ENCODE measurements at places on chromosomes 13 and 19. TPM values are rescaled to one million over a fixed set of nuclear protein-coding genes. Genes with fewer than 3 reads are reported as not detected.

ACER1 gene
- 0.22 TPM for total RNA-seq

ANO8 gene
- total RNA-seq: 2.8 TPM

JAK3 gene
- total RNA-seq: 5.9 TPM

PRRG2 gene
- total RNA-seq: not detected

F10 gene
- total RNA-seq: 10.2 TPM

TEX26 gene
- total RNA-seq: not detected

CFD gene
- 3.2 TPM for total RNA-seq

NANOS3 gene
- not detected for total RNA-seq

OR4F17 gene
- not detected for total RNA-seq

RTBDN gene
- total RNA-seq: not detected

- peaks cover under 1% of the 10 kb centered on the region for H3K4me1 ChIP-seq
- H3K36me3 ChIP-seq: peaks cover 12% of the 10 kb centered on the region
- H3K4me3 ChIP-seq: no peak overlapping the region
- H3K27ac ChIP-seq: no peak overlapping the region
Observed at GRCh38 chr19:45789035-45789786, 3.4 kb downstream of the DMWD start.

DNA sequence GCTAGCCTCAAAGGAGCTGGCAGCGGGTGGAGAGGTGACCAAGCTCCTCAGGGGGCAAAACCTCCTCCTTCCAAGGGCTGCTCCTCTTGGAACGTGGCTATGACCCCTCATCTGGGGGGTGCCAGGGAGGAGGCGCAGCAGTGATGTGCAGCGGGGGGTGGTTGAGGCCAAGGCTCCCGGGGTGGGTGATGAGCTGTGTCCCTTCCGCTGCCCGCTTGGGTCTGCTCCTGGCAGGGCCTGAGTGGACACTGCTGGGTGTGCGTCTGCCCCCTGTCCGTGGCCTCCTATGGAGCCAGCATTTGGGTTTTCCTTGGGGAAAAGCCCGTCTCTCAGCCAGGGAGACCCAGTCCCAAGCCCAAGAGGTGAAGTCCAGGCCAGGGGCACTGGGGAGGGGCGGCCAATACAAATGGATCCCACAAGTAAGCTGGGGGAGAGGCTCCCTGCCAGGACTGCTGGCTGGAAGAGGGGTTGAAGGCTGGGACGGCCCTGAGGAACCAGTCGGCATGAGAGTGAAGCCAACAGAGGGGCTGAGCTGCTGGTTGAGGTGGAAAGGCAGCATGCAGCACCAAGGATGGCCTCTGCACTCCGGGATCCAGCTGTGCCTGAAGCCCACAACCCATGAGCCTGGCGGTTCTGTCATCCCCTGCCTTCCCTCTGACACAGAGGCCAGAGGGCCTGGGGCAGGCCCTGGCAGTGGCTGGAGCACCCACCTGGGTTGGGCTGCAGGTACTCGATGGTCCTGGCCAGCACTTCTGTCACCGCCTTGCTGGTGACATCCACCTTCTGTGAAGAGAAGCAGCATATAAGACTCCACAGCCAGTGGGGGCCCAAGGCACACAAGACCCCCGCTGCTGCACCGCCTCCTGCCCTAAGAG is 22.7 kb downstream of the MPND start:
- H3K4me1 ChIP-seq: peaks cover 27% of the 10 kb centered on the region
- no peak overlapping the region for H3K4me3 ChIP-seq
- no peak overlapping the region for H3K27ac ChIP-seq
- DNase-seq: no peak
- peaks cover 11% of the 10 kb centered on the region for H3K36me3 ChIP-seq

DNA sequence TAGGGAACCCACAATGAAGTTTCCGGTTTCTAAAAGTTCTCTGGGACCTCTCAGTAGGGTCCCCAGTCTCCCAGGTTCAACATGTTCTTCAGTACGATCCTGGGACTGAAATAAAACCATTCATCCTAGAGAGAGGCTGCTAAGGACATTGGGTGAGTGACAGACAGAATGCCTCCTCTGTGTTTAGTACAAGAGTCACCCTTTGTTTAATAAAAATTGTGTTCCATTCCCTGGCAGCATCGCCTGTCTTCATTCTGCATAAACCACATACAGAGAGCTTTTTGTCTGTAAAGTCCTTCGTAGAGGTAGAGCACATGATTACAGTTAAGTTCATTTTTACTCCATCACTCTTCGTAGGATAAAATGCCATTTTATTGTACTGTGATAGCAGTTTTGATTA is 95.3 kb upstream of the GPR12 start:
- H3K36me3 ChIP-seq: no peaks in the 10 kb centered on the region
- no peaks in the 10 kb centered on the region for H3K4me1 ChIP-seq
- DNase-seq: no peak
- H3K4me3 ChIP-seq: no peak overlapping the region
- H3K27me3 ChIP-seq: peaks cover 5% of the 10 kb centered on the region

- H3K36me3 ChIP-seq: no peaks in the 10 kb centered on the region
- no peaks in the 10 kb centered on the region for H3K4me1 ChIP-seq
- no peak for DNase-seq
- H3K27ac ChIP-seq: no peak within 1 kb of the TSS
- H3K4me3 ChIP-seq: no peak within 1 kb of the TSS
Observed at GRCh38 chr19:54100561-54100960, at the start of gene OSCAR. TSS of gene OSCAR (minus strand) at chr19:54100803. CDS start at chr19:54100792, 11 bp downstream.

GRCh38 chr13:27960362-27961226 is 8.5 kb downstream of the CDX2 start:
- H3K27me3 ChIP-seq: peaks cover 95% of the 10 kb centered on the region
- DNase-seq: peak; percentile 55
- H3K4me3 ChIP-seq: peak overlapping the region; percentile 52
- no peaks in the 10 kb centered on the region for H3K36me3 ChIP-seq
- H3K4me1 ChIP-seq: peaks cover 12% of the 10 kb centered on the region
- no peak overlapping the region for H3K27ac ChIP-seq

DNA sequence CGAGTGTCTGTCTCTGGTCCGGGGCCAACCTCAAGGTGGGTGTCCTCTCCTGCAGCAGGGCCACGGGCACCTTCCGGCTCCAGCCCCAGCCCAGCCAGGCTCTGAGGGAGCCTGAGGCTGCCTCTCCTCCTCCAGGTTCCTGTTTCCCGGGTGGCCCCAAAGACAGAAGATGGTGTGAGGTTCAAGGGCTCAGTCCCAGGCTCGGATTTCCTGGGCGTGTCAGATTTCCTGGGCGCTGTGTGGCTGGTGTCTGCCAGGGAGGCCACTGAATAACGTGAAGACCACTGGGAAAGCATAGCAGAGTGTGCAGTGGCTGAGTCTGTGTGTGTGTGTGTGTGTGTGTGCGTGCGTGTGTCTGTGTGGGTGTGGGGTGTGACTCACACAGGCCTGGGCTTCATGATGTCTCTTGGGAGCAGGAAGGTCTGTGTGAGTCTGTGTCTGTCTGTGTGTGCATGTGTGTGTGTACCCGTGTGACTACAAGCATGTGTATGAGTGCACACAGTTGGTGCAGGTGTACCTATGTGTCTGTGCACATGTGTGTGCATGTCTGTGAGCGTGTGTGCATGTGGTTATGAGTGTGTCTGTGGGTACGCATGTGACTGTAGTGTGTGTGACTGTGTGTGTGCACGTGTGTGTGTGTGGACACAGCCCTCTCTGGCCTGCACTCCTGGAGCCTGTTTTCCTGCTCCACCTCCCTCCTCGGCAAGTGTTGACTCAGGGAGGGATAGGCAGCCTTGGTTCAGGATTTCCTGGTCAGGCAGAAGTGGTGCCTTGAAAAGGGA is 28.3 kb downstream of the CEBPA start:
- H3K4me1 ChIP-seq: peaks cover 11% of the 10 kb centered on the region
- DNase-seq: peak; percentile 94
- no peak overlapping the region for H3K4me3 ChIP-seq
- H3K27me3 ChIP-seq: no peaks in the 10 kb centered on the region
- no peaks in the 10 kb centered on the region for H3K36me3 ChIP-seq
- no peak overlapping the region for H3K27ac ChIP-seq

- no peak overlapping the region for H3K27ac ChIP-seq
- H3K4me3 ChIP-seq: no peak overlapping the region
- H3K4me1 ChIP-seq: peaks cover 30% of the 10 kb centered on the region
- no peaks in the 10 kb centered on the region for H3K27me3 ChIP-seq
- no peaks in the 10 kb centered on the region for H3K36me3 ChIP-seq
Observed at GRCh38 chr13:78187781-78188180, 269.1 kb upstream of the EDNRB start.

DNA sequence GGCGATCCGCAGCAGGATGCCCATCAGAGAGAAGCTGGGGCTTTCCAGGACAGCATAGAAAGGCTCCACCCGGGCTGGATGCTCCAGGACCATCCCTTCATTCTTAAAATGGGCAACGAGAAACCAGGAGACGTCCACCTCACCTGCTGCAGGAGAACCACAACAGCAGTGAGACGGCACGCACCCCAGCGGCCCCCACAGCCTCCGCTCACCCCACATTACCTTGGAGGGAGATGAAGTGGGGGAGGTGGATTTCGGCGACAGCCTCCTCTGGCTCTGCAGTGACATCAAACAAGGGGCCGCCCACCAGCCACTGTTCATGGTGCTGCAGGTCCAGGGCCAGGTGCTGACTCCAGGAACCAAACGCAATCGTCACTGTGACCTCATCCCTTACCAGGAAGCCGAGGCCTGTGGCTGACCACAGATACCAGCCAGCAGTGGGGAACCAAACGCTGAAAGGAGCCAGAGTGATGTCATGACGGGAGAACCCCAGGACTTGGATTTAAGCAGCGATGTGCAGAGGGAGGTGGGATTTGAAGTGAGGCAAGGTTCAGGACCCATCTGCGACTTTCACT is 25.1 kb downstream of the CARD8 start:
- H3K27ac ChIP-seq: no peak overlapping the region
- DNase-seq: no peak
- no peak overlapping the region for H3K4me3 ChIP-seq
- H3K27me3 ChIP-seq: no peaks in the 10 kb centered on the region

DNA sequence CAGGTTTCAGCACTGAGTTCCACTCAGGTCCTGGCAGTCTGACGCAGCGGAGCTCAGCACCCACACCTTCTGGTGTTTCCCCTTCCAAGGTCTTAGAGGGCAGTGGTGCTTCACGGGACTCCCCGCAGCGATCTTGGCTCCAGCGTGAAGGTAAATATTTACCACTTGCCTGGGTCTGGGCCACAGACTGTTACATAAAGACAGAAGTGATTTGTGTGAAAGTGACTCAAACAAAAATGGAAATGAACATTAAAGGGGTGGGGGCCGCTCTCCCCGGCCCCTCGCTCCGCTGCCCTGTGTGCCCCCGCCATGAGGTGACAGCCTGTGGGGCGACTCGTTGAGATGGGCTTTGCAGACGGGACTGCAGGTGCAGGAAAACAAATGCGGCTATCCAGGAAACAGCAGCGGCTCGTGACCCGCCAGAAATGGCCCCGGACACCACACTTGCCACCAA is 55.0 kb downstream of the GGACT start:
- H3K4me3 ChIP-seq: no peak overlapping the region
- no peak for DNase-seq
- H3K36me3 ChIP-seq: no peaks in the 10 kb centered on the region
- no peak overlapping the region for H3K27ac ChIP-seq
- 0 out of 2 replicates have a peak, but pooled peaks cover 4% of the 10 kb centered on the region for H3K4me1 ChIP-seq

DNA sequence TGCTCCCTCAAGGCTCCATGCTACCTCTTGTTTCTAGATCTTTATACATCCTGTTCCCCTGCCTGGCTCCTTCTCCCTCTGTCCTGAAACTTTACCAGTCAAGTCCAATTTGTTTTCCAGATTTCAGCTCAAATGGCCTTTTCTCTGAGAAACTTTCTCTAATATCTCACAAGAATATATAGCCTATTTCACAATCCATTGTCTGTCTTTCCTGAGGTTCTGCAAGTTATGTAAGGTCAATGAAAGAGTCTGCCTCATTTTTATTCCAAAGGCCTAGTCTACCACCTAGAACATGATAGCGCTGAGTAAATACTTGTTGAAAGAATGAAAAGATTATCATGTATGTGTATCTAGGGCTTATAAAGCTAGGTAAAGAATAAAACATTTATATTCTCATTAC is 348.8 kb downstream of the SPRY2 start:
- no peak overlapping the region for H3K27ac ChIP-seq
- no peak for DNase-seq
- H3K27me3 ChIP-seq: no peaks in the 10 kb centered on the region
- peaks cover 52% of the 10 kb centered on the region for H3K4me1 ChIP-seq
- no peak overlapping the region for H3K4me3 ChIP-seq
- no peaks in the 10 kb centered on the region for H3K36me3 ChIP-seq

DNA sequence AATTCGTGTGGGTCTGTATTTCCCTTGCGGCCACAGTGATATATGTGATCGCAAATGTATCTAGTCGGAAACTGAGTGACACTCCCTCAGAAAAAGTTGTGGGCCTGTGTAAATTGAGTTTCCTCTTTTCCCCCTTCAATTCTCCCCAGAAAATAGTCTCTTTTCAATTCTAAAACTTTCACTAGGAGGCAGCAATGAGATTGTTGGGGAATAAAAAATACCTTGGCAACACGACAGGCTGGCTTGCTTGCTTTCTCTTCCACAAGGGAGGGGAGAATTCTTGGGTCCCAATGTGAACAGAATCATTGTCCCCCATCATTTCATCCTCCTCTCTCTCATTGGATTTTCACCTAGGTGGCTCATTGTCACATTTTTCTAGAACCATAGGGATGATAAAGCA is 3.7 kb upstream of the SOX21 start:
- H3K27me3 ChIP-seq: peaks cover 47% of the 10 kb centered on the region
- H3K4me3 ChIP-seq: no peak overlapping the region
- no peaks in the 10 kb centered on the region for H3K36me3 ChIP-seq

Data from GM23248 (cell line).